Spleen (tissue), 13 donors: ENCODE measurements at places on chromosomes 11 and 22. TPM values are rescaled to one million over a fixed set of nuclear protein-coding genes. Genes with fewer than 3 reads are reported as not detected.

Gene DENND6B
- total RNA-seq: 8.9 TPM

Gene UBQLNL
- total RNA-seq: 0.94 TPM

Gene C11orf42
- not detected for total RNA-seq

Gene LRRC51
- total RNA-seq: 3.3 TPM

Gene CEP126
- 3.8 TPM for total RNA-seq

Gene SLC37A2
- total RNA-seq: 72.1 TPM

Gene TMEM191C
- total RNA-seq: 3.2 TPM

Gene DGCR8
- total RNA-seq: 47.8 TPM

Gene RFPL3
- not detected for total RNA-seq

Gene HBG2
- 19.4 TPM for total RNA-seq

Gene SLC5A12
- total RNA-seq: 0.54 TPM

Gene UPB1
- total RNA-seq: 1.0 TPM

Gene RFPL2
- total RNA-seq: 0.23 TPM

Gene OPCML
- 1.9 TPM for total RNA-seq

Gene CENPM
- 5.2 TPM for total RNA-seq

Gene RAB30
- total RNA-seq: 42.8 TPM

Gene RASSF10
- total RNA-seq: not detected

Gene MEI1
- 17.7 TPM for total RNA-seq

Gene SLC7A4
- total RNA-seq: not detected

Gene AGBL2
- 2.0 TPM for total RNA-seq

Gene RCOR2
- 0.26 TPM for total RNA-seq

Gene MUC15
- total RNA-seq: not detected

Gene MRGPRX4
- not detected for total RNA-seq

Gene MS4A6E
- not detected for total RNA-seq

Gene KDM4E
- total RNA-seq: not detected

Gene UQCC3
- total RNA-seq: 5.5 TPM

Gene CD3E
- total RNA-seq: 55.3 TPM

Gene WNT11
- 3.9 TPM for total RNA-seq

Gene OR8D4
- total RNA-seq: not detected

Gene CABP4
- 23.7 TPM for total RNA-seq

Gene SNX32
- 0.77 TPM for total RNA-seq

Gene CD3D
- total RNA-seq: 41.7 TPM

Gene KRTAP5-2
- total RNA-seq: not detected

Gene MPPED2
- total RNA-seq: 12.6 TPM

Gene PRG3
- total RNA-seq: 5.1 TPM

Gene P2RY6
- 109 TPM for total RNA-seq

Gene DDIAS
- 10.2 TPM for total RNA-seq

Gene C22orf31
- total RNA-seq: not detected

Gene KCNQ1OT1
- total RNA-seq: 2.5 TPM

Gene CLCF1
- total RNA-seq: 13.7 TPM

Gene NXPE2
- not detected for total RNA-seq

Gene GUCY1A2
- 19.5 TPM for total RNA-seq

Gene MAPK8IP2
- total RNA-seq: 0.79 TPM

Gene CCDC188
- 2.8 TPM for total RNA-seq

Gene DDX25
- 0.33 TPM for total RNA-seq

Gene OR52N4
- 2.1 TPM for total RNA-seq

Gene FGF19
- not detected for total RNA-seq
